ENCODE measurements at places on chromosomes 6 and 20.

DNA sequence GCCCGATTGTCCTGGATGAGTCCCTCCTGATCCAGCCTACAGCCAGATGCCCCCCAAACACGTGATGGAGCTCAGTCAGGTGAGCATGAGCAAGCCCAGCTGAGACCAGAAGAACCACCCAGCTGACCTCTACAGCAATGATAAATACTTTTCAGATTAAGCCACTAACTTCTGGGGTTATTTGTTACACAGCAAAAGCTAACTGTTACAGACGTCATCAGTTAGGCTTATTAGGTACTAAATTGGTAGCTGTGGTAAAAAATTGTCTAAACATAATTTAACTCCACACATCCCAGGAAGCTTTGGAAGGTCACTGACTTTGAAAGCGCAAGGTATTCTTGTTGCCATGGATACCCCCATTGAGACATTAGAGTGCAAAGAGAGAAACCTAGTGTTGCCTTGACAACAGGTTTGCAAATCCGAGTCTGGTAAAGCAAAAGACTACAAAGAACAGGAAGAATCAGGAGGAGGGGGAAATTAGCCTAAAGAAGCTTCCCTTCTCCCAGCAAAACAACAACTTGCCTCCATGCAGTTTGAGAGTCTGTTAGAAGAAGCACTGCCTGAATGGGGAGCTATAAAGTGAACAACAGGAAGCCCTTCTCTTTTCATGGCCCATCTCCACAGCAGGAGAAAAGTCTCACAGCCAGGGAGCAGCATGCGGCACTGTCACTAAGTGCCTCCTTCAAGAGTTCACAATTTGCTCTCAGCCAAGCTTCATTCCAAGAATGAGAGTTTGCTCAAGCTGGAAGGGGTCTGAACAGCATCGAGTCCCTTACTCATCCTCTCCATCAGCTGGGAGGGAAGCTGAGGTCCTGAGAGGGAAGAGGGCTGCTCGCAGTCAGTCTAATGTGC is 41.7 kb upstream of the ZNF831 start:
- DNase-seq: no peak

GRCh38 chr6:48961781-48962415 is 501.2 kb downstream of the MMUT start:
- no peak for DNase-seq

- no peak for DNase-seq
Measured at GRCh38 chr20:15930311-15931305, 642.6 kb downstream of the KIF16B start.

GRCh38 chr6:119476554-119476953 is 127.0 kb upstream of the MAN1A1 start:
- DNase-seq: no peak

DNA sequence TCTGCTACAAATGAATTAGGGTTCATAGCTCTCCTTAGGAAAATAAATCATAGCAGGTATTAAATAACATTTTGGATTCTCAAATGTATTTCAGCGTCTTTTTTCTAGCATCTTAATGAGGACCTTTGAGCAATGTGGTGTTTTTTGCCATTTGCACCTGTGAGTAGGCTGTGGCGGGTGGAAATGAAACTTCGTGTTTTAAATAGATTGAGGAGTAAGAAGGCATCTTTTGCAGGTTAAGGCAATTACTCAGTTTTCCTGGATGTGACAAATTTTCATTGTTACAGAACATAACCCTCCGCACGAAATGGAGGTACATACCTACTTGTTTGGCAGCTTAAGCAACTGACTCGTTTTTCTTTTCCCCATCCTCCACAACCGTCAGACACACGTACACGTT is 708.9 kb upstream of the NRSN1 start:
- no peak for DNase-seq

- no peak for DNase-seq
Measured at GRCh38 chr6:156826290-156826955, 49.2 kb downstream of the ARID1B start.

All from activated naive CD4-positive, alpha-beta T cell treated with anti-CD3 and anti-CD28 coated beads, Interleukin-2, amount 50 U/mL, for 16 hours (primary cell).